ENCODE measurements at places on chromosomes 11 and 22.

- DNase-seq, result no peak
Observed at GRCh38 chr22:47452184-47452583, 689.7 kb downstream of the TBC1D22A start.

DNA sequence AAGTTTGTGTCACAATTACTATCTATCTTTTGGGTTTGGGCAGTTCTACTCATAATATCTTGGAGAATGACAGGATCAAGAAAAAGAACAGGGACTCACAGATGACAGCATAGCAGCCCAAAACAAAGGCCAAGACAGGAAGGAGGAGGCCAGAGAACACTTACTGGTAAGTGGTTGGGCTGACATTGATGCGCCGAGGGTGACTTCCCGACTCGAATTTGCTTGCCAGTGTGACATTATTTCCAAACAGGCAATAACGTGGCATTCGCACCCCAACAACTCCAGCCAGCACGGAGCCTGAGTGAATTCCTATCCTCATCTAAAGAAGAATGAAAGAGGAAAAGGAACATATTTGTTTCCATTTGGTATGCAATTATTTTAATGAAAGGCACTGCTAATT is 309.9 kb downstream of the GUCY1A2 start:
- no peak for DNase-seq

GRCh38 chr11:65822776-65823528 is 10.8 kb upstream of the SNX32 start:
- DNase-seq, result no peak

DNA sequence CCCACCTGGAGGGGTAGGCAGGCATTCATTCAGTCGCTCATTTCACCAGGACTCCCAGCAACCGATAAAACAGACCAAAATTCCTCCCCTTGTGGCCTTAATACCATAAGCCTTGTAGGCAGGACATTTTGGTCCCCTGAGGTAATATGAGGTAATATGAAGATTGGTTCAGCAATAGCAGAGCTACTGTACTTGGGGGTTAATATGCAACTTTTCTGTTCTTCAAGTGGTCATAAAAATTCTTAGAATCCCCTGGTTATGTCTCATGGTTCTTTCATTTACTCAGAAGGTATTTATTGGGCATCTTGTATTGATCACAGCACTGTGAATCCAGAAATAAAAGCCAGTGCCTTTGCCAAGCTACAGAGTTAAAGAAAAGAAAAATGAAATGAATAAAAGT is 29.8 kb downstream of the SHISA8 start:
- no peak for DNase-seq

GRCh38 chr11:85316967-85317366 is 310.2 kb downstream of the DLG2 start:
- no peak for DNase-seq

DNA sequence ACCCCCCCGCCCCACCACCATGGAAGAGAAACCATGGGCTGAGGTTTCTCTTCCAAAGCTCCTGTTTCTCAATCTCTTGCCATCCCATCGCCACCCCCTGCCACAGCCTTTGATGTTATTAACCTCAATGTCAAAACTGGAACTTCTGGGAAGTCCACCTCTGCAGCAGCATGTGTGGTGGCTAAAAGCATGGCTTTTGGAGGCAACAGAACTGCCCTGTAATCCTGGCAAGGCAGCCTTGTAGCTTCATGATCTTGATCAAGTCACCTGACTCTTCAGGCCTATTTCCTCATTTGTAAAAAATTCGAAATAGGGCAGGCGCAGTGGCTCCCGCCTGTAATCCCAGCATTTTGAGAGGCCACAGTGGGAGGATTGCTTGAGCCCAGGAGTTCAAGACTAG is 3.5 kb upstream of the COX8A start:
- DNase-seq, result no peak

- no peak for DNase-seq
Observed at GRCh38 chr11:119470317-119471291, 47.6 kb upstream of the THY1 start.

DNA sequence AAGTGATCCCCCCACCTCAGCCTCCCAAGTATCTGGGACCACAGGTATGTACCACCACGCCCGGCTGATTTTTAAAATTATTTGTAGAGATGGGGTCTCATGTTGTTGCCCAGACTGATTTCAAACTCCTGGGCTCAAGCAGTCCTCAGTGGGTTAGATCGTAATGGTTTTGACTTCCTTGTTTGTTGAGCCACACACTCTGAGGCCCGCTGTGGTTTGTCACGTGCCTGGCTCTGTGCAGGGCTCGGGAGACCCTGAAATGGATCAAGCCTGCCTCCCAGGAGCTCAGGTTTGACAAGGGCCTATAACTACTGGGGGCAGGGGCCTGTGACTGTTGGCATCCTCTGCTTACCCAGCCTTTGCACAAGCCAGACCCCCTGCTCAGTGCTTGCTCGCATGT is 68.1 kb downstream of the MPPED1 start:
- no peak for DNase-seq

- DNase-seq, result no peak
Observed at GRCh38 chr22:19756288-19757128, 4.1 kb upstream of the TBX1 start.

DNA sequence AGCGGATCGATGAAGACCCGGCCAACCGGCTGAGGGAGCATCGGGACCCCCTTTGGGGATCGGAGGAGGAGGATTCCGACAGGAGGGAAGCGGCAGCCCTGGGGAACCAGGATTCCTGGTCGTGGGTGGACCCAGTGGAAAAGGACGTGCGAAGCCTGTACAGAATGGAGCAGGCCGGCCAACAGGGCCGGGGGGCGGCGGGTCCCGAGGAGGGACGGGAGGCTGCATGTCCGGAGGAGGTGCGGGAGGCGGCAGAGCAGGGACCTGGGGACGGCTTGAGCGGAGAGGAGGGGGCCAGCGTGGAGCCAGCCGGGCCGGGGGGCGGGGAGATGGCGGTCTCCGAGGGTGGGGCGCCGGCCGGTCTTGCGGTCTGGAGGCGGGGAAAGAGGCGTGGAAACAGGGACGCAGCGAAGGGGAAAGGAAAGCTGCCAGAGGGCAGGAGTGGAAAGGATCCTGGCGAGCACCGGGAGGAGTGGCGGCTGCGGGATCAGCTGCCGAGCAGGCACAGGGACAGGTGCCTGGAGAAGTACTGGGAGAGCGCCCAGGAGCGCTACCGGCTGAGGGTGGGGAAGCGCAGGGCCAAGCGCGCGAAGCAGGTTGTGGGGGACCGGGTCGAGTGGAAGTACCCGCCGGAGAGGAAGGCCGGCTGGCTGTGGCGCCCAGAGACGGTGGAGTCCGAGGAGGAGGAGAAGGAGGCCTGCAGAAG is at the start of gene ANO5:
TSS of gene ANO5 (plus strand) at position 444 of the 706 bp plus-strand sequence. CDS start 408 bp downstream, outside the sequence.
- DNase-seq, result peak; percentile 13

- no peak for DNase-seq
Observed at GRCh38 chr22:41446057-41446501, 522 bp downstream of the TOB2 start.

DNA sequence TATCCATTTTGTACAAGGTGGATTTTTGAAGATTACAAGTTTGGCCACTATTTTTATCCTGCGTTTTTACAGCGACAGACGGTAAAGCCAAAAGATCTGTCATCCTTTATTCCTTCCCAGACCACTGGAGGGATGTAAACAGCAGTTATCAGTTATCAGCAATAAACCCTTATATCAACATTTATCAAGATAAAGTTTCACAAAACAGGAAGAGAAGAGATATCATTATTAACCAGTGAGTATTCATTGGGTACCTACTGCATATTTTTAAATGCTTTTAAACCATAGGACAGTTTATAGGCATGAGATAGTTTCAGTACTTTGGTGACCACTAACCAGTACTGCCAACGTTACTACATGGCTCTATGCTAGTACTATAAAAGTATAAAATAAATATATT is 5.9 kb upstream of the REXO2 start:
- no peak for DNase-seq

- no peak for DNase-seq
Observed at GRCh38 chr22:19207401-19207808, 28.9 kb upstream of the SLC25A1 start.

DNA sequence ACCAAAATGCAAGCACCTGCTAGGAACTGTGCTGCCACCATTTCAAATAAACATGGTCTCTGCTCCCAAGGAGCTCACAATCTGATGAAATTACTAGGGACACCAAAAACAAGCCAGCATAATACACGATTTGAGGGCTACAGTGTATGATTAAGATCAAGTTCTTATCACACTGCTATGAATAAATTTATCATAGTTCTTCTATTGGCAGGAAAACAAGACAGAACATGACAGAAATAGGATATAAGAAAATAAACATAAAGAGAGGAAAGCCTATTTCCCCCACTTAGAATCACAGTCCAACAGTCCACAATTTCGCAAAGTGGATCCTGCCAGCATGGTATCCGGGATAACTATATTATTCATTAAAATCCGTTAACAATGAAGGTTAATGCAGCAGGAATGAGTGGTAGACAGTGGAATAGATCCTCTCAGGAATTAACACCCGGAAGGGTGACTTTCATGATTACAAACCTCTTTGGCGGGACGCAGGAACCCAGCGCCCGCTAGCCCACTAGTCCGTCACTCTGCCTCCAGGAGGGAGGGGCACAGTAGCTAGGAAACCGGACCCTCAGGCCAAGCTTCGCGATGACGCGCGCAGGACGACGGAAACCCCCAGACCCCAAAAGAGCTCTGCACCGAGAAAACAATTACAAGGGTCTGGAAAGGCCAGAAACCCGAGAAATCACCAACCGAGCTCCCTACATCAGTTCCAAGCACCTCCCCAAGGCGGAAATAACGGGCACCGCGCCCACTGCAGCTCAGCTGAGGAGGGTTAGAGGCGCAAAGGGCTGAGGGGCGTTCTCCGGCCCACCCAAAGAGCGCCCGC is 607 bp downstream of the CCDC82 start:
- DNase-seq, result no peak

- no peak for DNase-seq
Observed at GRCh38 chr11:1760351-1761109, 3.2 kb downstream of the CTSD start.

DNA sequence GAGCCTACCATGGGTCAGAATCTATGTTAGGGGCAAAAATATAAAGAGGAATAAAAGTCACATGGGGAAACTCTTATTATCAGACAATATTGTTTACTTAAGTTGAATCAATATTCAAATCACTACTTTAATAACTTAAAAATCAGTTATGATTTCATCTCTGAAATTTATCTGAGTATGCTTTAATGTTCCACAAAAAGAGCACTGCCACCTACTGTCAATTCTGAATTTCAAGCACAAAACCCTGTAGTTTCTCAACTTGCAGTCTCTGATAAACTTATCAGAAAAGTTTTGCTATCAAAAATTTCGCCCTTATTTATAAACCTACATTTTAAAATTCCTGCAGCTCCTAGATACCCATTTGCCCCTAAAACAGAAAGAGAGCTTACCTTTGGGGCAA is 47.3 kb downstream of the RDX start:
- no peak for DNase-seq

DNA sequence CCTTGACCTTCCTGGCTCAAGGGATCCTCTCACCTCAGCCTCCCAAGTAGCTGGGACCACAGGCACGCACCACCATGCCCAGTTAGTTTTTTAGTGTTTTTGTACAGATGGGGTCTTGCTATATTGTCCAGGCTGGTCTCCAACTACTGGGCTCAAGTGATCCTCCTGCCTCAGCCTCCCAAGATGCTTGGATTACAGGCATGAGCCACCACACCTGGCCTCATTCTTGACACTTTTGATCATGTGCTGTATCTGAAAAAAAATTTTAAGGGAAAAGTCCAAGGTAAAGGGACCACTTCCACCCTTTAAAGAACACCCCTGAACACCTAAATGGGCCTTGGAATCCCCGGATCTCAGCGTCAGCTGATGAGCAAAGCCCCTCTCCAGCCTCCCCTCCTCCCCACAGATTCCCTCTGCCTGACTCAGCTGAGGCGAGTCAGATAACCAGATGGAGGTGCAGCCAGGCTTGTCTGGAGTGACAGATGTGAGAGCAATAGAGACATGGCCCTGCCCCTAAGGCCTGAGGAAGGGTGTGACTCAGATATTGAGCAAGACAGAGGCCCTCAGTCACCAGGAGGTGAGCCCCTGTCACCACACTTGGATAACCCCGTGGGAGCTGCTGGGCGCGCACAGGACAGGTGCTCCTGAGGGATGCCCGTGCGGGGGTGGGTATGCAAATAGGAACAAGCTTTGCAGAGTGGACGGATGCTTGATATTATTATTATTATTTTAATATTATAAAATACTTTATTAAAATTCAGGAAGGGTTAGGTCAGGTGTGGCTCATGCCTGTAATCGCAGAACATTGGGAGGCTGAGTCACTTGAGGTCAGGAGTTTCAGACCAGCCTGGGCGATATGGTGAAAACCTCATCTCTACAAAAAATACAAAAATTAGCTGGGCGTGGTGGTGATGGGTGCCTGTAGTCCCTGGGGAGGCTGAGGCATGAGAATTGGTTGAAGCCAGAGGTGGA is 5.0 kb upstream of the CCDC88B start:
- DNase-seq, result no peak

- DNase-seq, result no peak
Observed at GRCh38 chr11:69691463-69691862, 12.4 kb downstream of the FGF19 start.

DNA sequence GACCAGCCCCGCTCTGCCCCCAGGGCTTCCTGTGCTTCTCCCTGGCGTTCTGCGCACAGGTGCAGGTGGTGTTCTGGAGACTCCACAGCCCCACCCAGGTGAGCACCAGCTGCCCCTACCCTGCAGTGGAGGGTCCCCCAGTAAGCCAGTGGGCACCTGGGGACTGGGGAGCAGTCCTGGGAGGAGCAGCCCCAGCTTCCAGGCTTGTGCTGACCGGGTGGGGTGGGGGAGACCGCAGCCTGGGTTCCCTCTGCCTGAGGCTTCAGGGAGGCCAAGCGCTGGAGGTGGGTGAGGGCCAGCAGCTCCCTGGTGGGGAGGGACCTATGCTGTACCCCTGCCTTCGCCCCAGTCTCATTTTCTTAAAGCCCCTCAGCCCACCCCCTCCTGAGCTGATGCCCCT is 6.9 kb downstream of the TSPAN32 start:
- no peak for DNase-seq

- no peak for DNase-seq
Observed at GRCh38 chr11:44308256-44308922, 1.6 kb downstream of the ALX4 start.

DNA sequence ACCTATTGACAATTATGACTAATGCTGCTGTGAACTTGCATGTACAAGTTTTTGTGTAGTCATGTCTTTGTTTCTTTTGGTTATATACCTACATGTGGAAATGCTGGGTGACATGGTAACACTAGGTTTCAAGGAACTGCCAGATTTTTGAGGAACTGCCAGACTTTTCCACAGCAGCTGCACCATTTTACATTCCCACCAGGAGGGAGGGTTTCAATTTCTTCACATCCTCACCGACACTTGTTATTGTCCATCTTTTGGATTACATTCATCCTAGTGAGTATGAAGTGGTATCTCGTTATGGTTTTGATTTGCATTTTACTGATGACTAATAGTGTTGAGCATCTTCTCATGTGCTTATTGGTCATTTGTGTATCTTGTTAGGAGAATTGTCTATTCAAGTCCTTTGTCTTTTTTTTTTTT is 13.3 kb downstream of the CLDN5 start:
- DNase-seq, result no peak

DNA sequence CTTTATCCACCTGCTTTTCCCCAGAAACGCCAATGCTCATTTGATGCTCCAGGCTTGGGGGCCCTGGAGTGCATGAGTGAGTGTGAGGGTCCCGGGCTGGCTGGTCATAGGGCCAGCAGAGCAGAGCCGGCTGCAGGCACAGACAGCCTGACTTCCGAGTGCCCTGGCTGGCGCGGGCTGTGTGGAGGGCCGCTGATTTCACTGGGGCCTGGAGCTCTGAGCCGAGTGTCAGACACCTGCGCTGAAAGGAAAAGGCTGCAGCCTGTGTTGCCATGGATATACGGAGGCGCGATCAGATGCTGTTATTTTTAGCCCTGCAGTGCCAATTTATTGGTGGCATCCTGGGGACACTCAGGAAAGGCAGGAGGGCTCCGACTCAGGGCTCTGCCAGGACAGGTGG is 87.6 kb downstream of the ST3GAL4 start:
- no peak for DNase-seq
